Activated CD8-positive, alpha-beta memory T cell treated with anti-CD3 and anti-CD28 coated beads for 1 hour (primary cell): ENCODE measurements at places on chromosomes 4 and X.

GRCh38 chr4:184168406-184169019 lies 49.2 kb downstream of the ENPP6 start:
- DNase-seq: no peak

DNA sequence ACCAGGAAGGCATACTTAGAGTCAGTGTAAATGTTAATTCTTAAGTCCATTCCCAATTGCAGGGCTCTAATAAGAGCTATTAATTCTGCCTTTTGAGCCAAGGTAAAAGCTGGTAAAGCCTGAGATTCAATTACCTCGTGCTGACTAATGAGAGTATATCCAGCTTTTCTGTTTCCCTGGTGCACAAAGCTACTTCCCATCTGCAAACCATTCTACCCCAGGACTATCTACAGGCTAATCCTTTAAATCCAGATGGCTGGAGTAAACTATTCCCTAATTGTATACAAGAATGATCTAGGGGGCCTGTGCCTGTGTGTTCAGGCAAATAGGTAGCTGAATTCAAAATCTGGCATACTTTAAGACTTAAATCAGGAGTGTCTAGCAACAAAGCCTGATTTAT lies 365.0 kb downstream of the GPM6A start:
- no peak for DNase-seq

GRCh38 chr4:74431113-74431826 lies 13.7 kb upstream of the AREG start:
- DNase-seq: no peak

DNA sequence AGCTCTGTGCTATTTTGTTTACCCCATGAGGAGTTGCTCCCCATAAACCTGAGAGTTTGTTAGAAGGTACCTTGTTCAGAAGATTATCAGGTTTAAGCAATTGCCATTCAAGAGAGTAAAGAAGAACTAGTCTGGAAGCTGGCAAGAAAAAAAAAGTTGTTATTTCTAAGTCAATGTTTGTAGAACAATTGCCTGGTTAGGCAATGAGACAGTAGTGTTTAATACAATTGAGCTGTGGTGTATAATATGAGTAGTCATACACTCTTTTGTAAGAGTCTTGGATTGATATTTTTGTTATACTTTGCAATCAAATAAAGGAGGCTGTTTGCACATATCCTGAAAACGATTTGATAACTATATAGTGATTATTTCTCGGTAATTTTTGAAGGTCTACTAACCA lies 44.7 kb downstream of the GALNT7 start:
- DNase-seq: no peak

GRCh38 chr4:140373328-140374129 lies at the start of gene SCOC:
TSS of gene SCOC (plus strand) at chr4:140373646. CDS start at chr4:140379171, 5,525 bp downstream.
- DNase-seq: peak; percentile 88
